Kidney glomerular epithelial cell (primary cell): ENCODE measurements at places on chromosomes 6 and 20.

- DNase-seq, result no peak
Observed at GRCh38 chr6:45387236-45387635, 9.5 kb upstream of the SUPT3H start.

DNA sequence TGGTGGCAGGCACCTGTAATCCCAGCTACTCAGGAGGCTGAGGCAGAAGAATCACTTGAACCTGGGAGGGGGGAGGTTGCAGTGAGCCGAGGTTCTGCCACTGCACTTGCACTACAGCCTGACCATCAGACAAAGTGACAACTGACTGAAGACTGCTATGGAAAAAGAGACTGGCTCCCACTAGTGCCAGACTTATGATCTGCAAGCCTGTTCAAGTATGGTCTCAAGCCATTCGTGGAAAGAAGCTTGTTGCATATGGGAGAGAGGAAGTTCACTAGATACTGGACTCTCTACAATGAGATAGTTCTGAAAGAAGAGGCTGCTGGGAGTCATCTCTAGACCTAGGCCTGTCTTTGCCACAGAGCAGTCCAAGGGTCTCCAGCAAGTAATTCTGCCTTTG, 26.7 kb downstream of the MDN1 start:
- peak; percentile 15 for DNase-seq

DNA sequence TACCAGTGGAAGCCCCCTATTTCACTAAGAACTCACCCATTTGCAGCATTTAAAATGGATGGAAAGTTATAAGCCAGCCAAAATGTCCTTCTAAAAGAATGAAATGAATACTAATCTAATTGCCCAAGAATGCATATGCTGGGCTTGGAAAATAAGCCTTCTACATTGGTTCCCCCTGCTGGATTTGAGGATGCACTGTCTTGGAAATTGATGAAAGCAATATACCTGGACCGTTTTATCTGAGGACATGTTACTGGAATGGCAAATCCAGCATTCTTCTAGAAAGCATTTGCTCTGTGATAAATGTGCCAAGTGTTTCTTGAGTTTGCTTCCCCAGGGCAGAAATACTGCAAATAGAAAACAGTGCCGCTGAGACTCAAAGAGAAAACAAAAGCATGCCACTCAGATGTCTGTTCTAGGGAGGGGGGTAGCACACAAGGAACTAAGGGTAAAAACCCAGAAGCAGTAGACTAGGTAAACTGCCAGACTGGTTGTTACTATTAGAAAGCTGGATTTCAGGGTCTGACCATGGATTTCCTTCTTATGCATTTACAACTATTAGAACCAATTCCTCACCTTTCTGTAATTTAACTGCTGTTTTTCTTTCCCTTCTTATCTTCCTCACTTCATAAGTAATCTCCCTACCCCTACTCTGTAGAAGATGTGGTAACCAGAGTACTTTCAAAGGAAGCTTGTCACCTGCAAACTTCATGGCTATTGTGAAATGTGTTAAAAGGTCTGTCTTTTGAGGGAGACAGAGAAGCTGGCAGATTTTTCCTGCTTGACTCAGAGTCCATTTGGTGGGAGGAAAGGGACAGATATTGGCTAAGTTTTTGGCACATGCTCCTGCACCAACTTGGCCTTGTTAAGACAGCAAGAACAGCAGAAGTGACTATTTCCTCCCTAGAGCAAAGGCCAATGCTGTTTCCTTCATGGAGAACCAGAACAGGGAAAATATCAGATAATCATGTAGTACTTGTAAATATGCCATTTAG, 642.6 kb downstream of the KIF16B start:
- DNase-seq, result peak; percentile 52

DNA sequence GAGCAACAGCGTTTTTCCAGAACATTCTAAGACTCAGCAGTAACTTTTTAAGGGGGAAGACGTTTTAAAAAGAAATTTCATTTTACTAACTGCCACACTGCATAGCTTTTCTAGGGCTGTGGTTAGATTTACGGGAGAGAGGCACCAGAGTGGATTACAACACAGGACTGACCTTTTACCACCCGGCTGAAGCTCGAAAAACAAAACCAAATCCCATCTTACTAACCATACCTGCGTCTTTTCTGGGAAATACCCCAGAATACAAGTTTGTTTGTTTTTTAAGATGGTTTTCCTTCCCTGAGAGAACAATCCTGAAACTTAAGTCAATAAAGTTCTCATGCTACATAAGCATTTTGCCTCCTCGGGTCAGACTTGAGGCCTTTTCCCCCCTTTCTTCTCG, 209.3 kb upstream of the SOX4 start:
- no peak for DNase-seq

DNA sequence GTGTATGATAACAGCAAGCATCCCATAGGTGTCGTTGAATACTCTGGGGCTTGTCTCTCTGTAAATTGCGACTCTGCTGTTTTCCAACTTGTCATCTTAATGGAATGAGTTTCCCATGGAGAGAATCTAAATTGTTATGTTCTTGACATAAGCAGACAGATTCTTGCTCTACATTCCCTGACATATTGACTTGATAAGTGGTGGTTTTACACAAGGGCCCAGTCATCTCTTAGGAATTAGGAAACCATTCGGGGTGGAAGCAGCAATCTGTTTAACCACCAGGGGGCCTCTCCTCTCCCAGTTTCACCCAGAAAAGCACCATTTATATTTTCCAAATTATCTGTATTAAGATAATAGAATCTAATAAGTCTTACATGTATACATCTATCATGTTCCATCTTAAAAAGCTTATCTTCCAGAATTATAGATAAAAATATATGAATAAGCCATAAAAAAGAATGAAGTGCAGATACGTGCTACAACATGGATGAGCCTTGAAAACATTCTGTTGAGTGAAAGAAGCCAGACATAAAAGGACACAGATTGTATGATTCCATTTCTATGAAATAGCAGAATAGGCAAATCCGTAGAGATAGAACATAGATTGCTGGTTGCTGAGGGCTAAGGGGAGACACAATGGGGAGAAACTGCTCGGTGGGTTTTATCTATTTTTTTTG, 23.1 kb upstream of the MROH8 start:
- DNase-seq, result peak; percentile 90

DNA sequence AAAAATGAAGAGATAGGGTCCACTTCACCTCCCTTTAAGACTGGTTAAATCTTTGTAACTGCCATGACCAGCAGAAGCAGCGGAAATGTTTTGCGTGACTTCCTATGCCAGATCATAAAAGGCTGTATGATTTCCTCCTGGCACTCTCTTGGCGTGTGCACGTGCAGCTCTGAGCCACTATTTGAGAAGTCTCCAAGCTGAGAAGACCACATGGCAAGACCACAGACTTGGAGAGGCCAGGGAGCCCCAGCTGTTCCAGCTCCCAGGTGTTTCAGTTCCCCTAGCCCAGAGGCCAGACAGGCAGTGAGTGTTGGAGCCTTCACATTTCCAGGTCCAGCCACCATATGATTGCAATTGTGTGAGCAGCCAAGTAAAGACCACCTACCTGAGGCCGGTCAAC, 259.3 kb upstream of the RIN2 start:
- no peak for DNase-seq

DNA sequence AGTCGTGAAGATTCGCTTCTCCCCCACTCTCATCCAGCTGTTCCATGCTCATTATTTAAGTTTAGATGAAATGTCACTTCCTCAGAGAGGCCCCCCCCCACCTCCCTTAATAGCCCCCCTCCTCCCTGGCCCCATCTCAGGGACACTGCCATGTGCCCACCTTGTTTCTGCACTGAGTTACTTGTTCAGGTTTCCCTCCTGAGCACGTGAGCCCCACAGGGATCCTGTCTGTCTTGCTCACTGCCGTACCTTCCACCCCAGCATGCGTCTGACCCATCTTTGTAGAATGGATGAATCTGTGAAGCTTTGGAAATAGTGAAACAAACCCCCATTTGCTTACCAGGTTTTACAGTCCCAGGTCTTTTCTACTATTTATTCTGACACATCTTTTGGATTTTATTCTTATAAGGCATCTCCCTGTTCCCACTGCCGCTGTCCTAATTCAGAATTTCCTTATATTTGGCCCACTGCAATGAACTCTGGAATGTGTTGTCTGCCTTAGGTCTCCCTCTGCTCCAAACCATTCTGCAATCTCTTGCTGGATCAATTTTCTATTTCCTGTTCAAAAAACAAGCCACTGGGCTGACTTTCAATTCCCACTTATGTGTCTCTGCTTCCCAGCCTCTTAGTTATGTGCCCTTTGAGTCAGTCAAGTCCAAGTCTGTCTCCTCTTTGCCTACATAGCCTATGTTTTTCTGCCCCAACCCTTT, 136.5 kb upstream of the ECI2 start:
- no peak for DNase-seq

GRCh38 chr6:77025736-77026223, 437.5 kb downstream of the HTR1B start:
- no peak for DNase-seq

DNA sequence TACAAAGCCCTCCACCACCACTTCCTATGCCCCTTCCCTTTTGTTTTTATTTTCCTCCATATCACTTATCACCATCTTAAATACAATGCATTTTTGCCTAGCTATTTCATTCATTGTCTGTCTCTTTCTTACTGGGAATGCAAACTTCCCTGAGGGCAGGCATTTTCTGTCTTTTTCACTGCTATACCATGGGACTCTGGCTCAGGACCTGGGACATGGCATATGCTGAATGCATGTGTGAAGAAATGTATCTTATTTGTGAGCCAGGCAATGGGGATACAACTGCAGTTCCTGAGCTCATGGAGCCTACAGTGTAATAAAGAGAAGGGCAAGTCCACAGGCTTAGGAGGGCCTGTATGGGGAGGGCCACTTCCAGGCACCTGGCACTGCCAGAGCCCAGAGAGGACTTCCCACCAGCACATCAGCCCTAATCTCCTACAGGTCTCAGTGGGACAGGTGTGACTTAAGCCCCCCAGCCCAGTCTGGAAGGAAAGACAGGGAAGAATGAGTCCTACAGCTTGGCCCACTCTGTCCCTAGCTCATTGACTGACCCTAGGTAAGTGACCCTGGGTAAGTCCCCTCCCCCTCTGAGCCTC, 43.2 kb downstream of the TFEB start:
- no peak for DNase-seq

- DNase-seq, result no peak
Observed at GRCh38 chr6:55180258-55180657, 5.9 kb downstream of the HCRTR2 start.

DNA sequence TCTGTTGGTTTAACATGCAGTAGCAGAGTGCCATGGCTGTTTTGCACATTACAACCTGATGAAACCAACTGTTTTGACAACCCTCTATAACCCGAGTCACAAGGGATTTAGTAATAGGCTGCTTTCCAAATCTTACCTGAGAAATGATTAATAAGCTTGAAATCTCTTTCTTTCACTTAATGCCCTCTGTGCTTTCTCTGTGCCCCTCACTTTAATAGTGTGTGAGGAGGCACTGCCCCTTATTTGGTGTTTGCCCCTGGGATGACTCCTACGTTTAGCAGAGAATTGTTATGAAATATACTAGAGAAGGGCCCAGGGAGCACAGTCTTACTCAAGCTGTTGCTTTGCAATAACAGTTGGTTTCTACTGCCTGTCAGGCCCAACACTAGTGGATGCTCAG, 31.0 kb upstream of the PTCHD4 start:
- DNase-seq, result peak; percentile 47

DNA sequence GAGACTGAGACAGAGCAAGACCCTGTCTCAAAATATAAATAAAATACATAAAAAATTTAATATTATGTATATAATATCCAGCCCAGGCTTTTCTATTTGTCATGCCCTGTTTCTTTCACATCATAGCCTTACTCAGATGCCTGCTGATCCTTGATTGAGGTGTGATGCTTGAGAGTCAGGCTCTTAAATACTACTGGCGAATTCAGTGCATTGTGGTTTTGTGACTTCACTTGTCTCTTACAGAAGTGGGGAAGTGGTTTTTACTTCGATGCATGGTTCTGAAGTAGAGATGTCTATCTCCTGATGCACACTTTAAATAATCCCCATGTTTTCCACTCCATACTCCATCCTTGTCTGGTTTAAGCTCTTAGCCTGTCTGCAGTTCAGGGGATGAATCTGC, 29.1 kb downstream of the ASXL1 start:
- DNase-seq, result no peak

GRCh38 chr6:35554811-35555210, 42.1 kb upstream of the TULP1 start:
- no peak for DNase-seq

- DNase-seq, result no peak
Observed at GRCh38 chr6:154441995-154442310, 68.5 kb downstream of the CNKSR3 start.

DNA sequence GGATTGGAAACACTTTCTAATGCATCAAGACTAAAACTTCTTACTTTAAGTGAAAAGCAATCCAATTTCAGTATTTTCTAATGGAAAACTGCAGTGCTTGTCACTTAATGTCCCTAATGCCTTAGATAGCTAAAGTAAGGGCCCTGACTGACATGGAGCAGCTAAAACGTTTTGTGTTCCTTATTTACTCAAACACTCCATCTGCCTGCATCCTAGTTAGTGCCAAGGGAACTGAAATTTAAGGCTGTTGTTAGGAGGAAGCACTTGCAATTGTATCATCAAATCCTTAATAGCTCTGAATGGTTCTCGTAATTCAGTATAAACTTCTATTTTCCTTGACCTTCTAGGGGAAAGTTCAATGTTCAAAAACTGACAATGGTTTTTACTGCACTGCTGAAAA, 127.4 kb downstream of the GJA10 start:
- no peak for DNase-seq

DNA sequence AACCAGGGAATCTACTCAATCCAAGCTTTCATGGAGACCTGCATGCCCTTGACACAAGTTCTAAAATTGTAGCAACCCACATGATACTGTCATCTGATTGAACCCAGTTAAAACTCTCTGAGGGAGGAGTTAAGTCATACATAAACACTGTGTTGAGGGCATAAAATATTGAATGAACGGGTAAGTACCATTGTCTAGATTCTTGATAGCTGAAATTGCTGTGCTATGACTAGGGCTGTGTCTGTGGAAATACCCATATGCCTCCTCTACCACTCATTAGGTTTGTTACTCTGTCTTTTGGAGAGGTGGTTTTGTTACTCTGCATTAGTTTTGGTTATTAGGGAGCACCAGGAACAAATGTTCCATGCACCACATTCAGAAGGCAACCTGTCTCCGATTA, 7.6 kb downstream of the ENPP4 start:
- DNase-seq, result no peak

DNA sequence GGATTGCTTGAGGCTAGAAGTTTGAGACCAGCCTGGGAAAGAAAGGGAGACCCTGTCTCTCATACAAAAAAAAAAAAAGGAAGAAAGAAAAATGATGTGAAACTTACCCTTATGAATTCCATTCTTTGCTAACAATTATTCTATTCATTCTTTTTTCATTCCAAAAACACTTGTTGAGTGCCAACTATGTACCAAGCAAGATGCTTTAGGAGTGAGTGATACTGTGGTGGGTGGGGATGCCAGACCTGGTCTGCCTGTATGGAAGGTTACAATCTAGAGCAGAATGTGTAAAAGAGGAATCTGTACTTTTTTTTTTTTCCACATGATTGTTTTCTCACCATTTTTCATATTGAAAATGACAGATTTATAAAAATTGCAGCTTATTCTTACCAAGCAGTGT, 73.8 kb upstream of the TULP1 start:
- DNase-seq, result no peak

DNA sequence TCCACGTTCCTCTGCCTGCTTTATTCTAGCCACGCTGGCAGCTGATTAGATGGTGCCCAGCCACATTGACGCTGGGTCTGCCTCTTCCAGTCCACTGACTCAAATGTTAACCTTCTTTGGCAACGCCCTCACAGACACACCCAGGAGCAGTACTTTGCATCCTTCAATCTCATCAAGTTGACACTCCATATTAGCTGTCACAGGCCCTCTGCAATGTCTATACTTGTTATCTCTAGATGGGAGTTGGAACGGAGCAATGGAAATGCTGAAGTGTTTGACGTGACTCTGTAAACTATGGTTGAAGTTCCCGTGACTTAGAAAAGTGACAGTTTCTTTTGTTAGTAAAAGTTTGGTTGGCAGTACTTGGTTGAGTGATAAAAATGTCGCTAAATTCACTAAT, 291.0 kb downstream of the CDH4 start:
- DNase-seq, result no peak
